ENCODE measurements at places on chromosomes 5 and 9.
A peak's percentile ranks its signal among the peaks of the same experiment; 100 is the strongest.

- peak; percentile 90 for DNase-seq
These were observed 387.9 kb downstream of the MAT2B start for GRCh38 chr5:163893281-163893680.

GRCh38 chr9:5562806-5563416 lies 52.6 kb downstream of the PDCD1LG2 start:
- DNase-seq, result no peak

DNA sequence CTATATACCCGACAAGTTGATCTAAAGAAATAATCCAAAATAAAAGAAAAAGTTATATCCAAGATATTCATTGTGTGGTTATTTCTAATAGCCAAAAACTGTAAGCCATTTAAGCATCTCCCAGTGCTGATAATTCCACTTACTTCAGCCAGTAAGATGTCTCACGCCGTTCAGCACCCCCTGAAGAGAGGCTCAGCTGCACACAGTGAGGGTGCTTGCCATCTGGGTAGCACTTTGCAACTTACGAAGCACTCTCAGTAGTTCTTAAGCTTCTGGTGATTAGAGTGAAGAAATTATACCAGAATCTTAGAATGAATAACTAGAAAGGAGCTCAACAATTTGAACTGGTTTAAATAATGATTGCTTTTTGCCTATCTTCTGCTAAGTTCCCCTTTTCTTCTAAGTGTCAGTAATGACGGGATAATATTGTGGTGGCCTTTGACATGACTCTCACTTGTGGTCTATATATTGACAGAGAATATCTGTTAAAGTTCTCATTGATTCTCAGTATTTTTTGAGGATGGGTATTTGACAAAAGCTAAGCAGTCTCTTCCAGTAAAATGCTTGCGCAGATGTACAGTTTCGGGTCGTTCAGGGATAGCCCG lies 26.2 kb upstream of the LTC4S start:
- DNase-seq, result no peak

DNA sequence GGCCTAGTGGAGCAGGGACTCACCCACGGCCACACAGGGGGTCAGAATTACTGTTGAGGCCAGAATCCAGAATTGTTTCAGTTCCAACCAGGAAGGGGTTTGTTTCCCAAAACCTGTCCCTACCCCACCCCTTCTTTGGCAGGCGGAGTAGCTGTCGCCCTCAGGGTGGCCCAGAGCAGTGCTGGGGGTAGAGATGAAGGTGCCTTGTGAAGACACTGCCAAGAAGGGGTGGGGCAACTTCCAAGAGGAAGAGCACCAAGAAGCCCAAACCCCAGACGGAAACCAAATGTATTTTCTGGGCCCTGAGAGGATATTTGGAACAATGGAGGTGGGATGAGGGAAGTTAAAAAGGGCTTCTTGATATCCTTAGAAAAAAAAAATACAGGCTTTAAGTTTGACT lies 11.4 kb upstream of the NDST1 start:
- no peak for DNase-seq

DNA sequence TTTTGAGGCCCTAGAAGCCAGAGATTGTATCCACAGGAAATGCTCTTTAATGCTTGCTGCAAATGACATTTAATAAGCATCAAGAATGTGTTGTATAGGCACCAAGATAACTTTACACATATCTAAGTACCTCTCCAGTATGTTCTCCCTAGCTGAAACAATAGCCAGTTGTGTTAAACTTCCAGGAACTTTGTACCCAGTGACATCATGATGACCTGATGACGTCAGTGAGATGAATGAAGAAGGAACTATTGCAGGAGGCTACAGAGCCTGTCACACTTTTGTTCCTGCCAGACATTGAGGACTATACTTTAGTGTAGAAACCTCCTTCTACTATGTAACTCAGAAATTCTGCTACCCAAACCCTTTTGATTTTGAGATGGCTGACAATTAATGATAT lies 129.8 kb downstream of the CD180 start:
- DNase-seq, result no peak

GRCh38 chr5:159419576-159419975 lies 89.3 kb upstream of the IL12B start:
- no peak for DNase-seq

DNA sequence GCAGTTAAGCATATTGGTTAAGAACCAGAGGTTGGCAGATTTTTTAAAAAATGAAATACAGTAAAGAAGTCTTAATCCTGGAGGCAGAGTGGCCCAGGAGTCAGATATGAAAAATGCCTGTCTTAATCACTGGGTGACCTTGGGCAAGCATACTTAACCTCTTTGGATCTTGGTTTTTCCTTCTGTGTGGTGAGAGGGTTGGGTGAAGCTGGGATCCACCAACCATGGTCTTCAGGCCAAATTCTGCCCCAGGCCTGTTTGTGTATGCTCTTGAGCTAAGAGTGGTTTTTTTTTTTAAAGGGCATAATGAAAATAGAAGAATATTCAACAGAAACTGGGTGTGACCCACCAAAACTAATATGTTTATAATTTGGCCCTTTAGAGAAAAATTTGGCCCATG lies 20.0 kb upstream of the TEX48 start:
- DNase-seq, result peak; percentile 39

DNA sequence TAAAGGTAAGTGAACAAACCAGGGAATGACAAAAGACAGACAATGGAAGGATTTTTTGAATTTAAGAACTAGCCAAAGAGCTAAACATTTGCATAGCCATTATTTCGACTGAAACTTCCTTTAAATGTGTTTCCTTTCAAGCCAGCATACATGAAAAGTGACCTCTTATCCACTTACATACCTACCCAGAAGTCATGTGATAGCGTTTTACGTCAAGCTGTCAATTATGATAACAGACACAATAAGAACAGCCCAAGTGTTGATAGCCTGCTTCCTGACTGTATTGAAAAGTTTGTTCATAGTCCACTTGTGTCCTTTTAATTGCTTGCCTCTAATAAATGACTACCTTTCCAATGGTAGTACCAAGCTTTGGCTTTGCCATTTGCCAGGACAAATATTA lies 206.0 kb downstream of the NFIB start:
- no peak for DNase-seq

DNA sequence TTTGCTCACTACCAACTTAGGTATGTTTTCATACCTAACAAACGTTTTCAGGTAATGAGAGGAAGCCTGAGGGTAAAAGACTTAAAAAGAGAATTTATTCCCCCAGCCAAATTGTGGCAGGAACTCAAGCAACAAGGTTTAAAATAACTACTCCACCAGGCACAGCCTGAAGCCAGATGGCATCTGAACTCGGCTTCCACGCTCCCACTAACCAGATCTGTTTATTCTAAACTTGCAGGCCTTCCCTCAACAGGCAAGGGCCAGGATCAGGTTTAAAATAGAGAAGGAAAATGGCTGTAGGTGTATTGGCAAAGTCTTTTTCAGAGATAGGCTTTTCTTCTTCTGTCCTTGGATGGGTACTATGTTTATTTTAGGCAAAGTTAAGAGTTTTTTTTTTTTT lies 89.4 kb downstream of the OTULIN start:
- no peak for DNase-seq

DNA sequence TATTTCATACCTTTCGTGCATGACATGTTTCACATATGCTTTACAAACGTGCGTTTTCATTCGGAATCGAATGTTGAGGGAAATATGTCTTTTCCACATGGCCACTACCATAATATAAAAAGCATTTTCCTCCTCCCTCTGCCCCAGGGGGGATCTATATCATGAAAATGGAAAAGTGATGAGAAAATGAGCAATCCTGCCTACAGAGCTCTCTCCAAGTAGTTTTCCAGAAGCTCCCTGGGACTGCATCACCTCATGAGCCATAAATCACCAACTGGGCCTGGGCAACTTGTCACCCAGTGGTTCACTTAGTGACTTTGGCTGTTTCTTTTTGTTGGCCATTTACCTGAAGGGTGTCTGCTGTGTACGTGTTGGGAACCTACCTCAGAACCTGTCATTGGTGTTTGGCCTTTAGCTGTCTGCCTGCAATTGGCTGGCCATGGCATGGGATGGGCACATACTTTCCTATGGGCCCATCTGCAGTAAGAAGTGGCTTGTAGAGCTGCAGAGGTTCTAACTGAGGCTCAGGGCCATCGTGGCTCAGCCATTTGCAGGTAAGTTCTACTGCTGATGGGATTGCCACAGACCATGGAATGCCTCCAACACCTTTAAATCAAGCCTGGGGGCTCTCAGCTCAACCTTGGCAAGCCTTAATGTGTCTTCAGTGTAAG lies 9.5 kb upstream of the TIFAB start:
- no peak for DNase-seq

GRCh38 chr9:72476617-72477437 lies 44.6 kb upstream of the TMC1 start:
- peak; percentile 70 for DNase-seq

GRCh38 chr5:167263185-167263584 lies 1028.3 kb upstream of the WWC1 start:
- DNase-seq, result peak; percentile 48

- DNase-seq, result peak; percentile 60
These were observed 5.9 kb upstream of the LARS1 start for GRCh38 chr5:146188358-146188757.

DNA sequence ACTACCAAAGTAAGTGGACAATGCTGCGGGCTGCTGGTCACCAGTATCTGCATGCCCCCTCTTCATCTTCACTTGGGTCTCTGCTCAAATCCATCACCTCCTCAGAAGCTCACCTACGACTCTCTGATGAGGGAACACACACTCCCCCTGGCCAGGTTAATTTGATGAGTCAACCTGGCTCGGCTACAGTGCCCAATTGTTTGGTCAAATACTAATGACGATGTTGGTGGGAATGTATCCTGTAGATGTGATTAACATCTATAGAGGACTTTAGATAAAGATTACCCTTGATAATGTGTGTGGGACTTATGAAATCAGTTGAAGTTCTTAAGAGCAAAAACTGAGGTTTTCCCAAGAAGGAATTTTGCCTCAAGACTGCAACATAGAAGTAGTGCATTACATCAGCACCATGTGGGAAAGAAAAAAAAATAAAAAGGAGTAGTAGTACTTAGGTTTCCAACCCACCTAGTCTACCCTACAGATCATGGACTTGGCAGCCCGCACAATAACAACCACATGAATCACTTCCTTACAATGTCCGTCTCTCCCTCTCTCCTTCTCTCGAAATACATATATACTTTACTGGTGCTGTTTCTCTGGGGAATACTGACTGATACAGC lies 467.3 kb downstream of the DNAH5 start:
- peak; percentile 79 for DNase-seq

DNA sequence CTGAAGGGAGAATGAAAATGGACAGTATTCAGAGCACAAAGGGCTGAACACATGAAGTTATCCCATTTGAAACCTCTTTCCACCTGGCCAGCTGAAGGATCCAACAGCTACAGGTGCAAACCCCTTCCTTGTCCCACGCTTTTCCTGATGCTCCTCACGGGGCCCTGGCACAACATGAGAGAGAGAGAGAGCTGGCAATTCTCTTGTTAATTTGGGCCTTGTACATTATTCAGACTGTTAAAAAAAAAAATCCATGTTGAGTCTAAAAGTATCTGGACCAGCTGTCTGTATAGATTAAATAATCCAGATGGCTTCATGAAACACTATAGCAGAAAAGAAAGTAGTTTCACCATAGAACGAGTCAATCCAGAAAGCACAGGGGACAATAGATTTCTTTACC lies 74.1 kb downstream of the HMHB1 start:
- DNase-seq, result no peak

- DNase-seq, result no peak
These were observed 793.9 kb downstream of the SEMA5A start for GRCh38 chr5:8751971-8752370.

GRCh38 chr9:134636149-134636507 lies 5.5 kb upstream of the COL5A1 start:
- no peak for DNase-seq

- peak; percentile 41 for DNase-seq
These were observed 627.7 kb downstream of the CCDC171 start for GRCh38 chr9:16180546-16180945.

- no peak for DNase-seq
These were observed 42.3 kb upstream of the JMY start for GRCh38 chr5:79193643-79194042.

DNA sequence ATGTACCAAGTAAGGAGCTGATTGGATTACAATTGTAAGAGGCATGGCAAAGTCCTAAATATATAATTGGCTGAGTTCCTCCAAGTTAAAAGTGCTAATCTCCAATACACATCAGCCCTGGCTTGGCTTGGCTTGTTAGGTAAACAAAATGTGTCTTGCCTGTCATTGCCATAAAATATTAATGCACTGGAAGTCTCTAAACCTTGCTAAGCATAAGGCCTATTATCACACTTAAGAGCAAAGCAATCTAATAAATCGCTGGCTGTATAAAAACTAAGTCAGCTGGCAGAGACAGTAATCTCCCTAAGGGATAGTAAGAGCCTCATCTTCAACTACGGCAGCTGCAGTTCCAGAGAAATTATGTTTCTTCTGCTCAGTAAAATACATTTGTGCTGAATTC lies 418.6 kb upstream of the GRAMD2B start:
- peak; percentile 33 for DNase-seq

DNA sequence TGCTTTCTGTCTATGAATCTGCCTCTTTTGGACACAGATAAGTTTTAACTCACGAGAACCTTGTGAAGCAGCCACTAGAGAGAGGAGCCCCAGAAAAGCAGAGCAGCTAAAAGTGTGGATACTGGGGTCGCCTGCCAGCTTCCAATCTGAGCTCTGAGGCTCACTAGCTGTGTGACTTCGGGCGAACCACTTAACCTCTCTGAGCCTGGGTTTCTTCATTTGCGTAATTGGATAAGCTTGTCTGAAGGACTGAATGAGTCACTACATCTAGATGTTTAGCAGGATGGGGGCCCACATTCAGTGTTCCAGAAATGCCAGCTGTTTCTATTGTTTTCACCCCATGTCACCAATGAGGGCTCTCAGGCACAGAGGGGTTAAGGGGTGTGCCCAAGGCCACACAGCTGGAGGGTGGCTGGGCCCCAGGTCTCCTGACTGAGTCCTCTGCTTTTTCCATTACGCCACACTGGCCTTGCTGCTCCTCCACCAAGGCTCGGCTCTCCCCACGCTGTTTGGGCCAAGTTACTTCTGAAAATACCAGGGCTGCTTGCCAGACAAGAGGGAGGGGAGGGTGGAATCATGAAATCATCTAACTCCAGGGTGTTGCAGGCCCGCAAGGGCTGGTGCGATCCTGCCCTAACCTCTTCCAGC lies 36.2 kb downstream of the SH3PXD2B start:
- DNase-seq, result peak; percentile 99

- no peak for DNase-seq
These were observed 26.4 kb downstream of the THBS4 start for GRCh38 chr5:80061547-80061946.

- DNase-seq, result no peak
These were observed 741.0 kb upstream of the RIOK2 start for GRCh38 chr5:97923997-97924396.

GRCh38 chr5:1634337-1634661 lies 110.5 kb upstream of the LPCAT1 start:
- no peak for DNase-seq

- DNase-seq, result peak; percentile 39
These were observed 11.0 kb upstream of the NANS start for GRCh38 chr9:98045234-98046179.

GRCh38 chr5:76190356-76190755 lies 107.2 kb downstream of the SV2C start:
- no peak for DNase-seq

DNA sequence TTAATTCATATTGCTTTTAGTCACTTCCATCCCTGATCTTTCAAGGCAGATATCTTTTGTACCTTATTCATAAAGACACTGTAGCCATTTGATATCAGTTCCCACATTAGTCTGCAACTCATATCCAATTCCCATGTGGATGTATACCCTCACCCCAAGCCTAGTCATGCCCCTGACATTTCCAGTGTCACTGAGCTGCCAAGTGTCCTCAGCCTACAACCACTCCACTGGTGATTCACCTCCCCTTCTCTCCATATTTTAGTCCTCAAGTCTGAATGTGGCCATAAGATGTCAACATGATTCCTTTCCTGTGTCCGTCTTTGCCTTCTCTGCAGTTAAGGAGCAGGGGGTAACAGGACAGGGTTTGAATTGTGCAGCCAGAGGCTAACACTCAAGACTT lies 346.9 kb downstream of the RAB3C start:
- DNase-seq, result no peak

Data from amniotic epithelial cell (primary cell).